ENCODE measurements at places on chromosomes 16 and 17. TPM values are rescaled to one million over a fixed set of nuclear protein-coding genes. Genes with fewer than 3 reads are reported as not detected.

RHOT2 gene
- 86.0 TPM for total RNA-seq

MEOX1 gene
- 11.1 TPM for total RNA-seq

MPV17L gene
- 5.2 TPM for total RNA-seq

CRISPLD2 gene
- 38.1 TPM for total RNA-seq

C16orf96 gene
- total RNA-seq = 0.05 TPM

KRTAP4-3 gene
- not detected for total RNA-seq

PRDM7 gene
- not detected for total RNA-seq

RNF222 gene
- not detected for total RNA-seq

CIBAR2 gene
- total RNA-seq = not detected

TEX19 gene
- not detected for total RNA-seq

ATP2A3 gene
- 7.7 TPM for total RNA-seq

SMPD3 gene
- total RNA-seq = 0.38 TPM

SOST gene
- not detected for total RNA-seq

CLEC18C gene
- not detected for total RNA-seq

SPIRE2 gene
- 0.54 TPM for total RNA-seq

CCNF gene
- 1.2 TPM for total RNA-seq
